ENCODE measurements at places on chromosomes 2 and 18.

GRCh38 chr2:17058772-17059402 is 393.3 kb upstream of the CYRIA start:
- no peak for DNase-seq

DNA sequence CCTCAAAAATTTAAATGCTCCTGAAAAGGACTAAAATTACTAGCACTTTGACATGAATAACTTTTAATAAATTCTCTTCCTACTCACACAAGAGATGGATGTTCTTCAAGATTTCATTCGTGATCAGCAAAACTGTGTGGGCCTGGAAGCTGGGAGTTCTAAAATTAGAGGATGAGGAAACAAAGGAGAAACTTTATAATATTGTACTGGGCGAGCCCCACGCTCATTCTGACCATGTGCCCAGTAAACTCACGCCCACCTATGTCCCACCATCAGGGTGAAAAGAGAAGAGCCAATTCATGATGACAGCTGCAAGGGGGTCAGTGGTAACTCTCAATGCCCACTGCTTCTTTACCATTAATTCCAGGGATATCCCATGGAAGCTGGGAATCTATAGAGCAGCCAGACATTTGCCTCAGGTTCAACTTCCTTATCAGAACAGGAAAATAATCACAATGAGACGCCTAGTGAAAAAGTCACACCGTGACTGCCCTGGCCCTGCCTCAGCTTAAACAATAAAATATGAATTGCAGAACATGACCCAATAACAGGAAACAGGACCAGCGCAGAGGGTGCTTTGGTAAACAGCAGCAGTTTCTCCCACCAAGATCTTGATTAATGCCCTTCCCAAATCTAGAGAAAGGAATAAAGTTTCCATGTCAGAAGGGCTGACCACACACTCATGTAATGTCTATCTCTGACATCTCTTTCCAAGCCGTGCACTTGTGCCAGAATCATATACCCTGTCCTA is 438.6 kb downstream of the TXNL1 start:
- no peak for DNase-seq

- DNase-seq, result no peak
These were observed 37.0 kb downstream of the CTIF start for GRCh38 chr18:48575658-48576456.

DNA sequence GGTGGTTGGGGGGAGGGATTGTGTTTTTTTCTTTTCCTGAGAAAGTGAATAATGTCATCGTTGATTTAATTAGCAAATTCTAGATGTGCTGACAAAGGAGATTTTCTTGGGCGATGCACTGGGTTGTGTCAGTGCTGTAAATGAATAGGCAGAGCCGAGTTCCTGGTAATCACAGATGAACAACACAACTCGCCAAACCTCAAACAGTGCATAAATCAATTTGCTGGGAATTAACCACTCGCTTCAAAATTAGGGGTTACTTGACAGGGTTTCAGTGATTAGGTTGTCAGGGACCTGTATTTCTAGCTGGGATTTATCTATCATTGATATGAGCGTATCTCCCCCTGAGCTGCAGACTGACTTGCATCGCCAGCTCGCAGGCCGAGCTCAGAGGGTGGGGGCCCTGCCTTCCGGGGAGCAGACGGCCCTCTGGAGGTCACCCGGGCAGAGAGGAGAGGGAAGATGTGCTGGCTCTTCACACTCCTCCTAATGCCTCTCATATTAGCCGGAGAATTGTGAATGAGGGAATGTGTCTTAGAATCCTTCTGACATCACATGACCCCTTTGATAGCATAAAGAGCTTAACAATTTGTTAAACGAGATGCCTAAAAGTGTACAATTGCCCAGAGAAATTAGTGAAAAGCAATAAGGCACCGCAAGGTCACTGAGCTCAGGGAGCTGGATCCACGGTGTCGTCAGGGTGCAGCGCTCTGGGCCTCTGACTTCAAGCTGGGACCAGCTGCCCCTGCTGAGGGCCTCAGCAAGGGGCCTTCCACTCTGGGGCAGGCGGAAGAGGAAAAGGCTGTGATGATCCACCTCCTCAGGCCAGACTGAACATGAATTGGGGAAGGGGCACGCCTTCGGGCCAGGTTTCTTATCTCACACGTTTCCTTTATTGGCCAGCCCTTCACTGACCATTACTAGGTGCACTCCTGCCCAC is 48.9 kb downstream of the SMIM21 start:
- no peak for DNase-seq

DNA sequence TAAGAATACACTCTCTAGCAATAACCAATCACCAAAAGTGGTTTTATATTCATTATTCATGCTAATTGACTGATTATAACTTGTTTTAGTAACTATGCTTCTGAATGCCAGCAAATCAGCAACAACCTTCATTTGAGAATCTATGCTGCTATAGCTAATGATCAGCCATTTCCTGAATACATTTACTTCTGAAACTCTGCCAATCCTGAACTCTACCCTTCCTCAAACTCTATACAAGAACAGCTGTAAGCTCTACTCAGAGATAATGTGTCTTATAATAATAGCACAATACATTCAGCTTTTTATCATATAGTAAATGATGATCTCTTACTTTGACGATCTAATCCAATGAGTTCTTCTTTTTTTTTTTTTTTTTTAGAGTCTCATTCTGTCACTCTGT is 85.7 kb upstream of the EPAS1 start:
- no peak for DNase-seq

DNA sequence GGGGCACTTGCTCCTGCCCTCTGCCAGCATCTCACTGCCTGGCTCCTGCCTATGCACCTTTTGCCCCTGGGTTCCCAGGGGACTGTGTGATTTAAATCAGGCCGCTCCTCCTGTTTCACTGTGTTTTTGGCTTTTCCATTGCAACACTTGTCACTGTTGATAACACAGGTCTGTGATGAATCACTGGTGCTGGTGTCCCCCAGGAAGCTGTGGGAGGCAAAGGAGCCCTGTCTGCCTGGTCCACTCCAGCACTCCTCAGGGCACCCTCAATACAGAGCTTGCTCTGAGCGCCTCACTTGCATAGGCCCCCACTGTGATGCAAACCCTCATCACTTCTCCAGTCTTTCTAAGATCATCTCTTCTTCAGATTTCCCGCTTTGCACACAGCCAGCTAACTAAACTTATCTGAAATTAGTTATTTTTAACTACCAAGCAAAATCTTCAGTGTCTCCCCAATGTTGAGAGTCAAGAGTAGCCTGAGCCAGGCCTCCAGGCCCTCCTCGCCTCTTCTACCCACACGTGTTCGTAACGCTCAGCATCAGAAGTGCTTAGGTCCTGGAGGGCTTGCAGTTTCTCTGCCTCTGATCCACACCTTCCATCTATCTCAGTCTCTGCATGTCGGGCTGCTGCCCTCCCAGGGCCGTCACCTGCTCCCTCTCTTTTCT is 2.8 kb downstream of the TMEM18 start:
- no peak for DNase-seq

GRCh38 chr2:204012072-204012653 is 75.6 kb downstream of the ICOS start:
- DNase-seq, result no peak

- no peak for DNase-seq
These were observed 156.4 kb upstream of the KLHL14 start for GRCh38 chr18:32929213-32929612.

- peak; percentile 37 for DNase-seq
These were observed 68.6 kb downstream of the EXOC6B start for GRCh38 chr2:72757177-72757775.

GRCh38 chr2:127535918-127536317 is 435 bp downstream of the MYO7B start:
- no peak for DNase-seq

DNA sequence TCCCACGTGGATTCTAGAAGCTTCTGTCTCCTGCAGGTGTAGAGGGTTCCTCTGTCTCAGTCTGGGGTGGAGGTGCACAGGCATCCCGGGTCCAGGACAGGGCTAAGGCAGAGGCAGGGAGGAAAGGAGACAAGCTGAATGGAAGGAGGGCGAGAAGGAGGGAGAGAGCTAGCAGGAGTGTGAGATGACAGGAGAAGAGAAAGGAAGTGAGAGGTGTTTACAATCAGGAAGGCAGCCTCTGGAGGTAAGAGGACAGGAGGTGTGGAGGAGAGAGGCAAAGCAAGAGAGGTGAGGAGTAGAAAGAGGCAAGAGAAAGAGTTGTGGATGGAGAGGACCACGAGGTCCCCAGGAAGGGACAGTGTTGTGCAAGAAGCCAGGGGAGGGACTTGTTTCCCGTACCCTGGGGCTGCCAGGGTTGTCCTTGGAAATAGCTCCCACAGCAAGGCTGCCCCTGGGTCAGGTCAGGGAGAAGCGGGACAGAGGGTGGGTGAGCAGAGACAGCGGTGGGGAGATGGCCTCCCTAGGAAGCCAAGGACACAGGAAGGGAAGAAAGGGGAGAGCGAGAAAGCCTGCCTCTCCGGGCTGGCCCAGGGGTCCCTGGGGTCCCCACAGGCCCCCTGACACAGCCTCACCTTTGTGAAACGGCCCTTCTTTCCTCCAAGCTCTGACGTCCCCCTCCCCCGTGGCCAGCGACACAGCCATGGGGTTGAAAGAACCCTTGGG is 136.9 kb downstream of the CYP26B1 start:
- no peak for DNase-seq

DNA sequence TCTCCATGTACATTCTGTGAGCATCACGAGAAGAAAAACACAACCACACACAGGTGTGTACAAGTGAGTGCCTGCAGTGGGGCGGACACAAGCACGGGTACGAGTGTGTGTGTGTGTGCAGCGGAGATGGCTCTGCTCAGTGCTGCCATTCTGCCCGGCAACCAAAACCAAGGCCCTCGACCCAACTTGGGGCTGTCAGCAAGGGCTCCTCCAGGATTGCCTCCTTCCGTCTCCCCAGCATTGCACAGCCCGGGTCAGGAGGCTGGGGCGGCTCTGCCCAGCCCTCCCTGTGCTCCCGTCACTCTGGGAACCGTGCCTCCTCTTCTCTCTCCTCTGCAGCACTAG is 66.5 kb downstream of the PXDN start:
- DNase-seq, result no peak

GRCh38 chr2:124610866-124611265 is 585.8 kb downstream of the CNTNAP5 start:
- DNase-seq, result no peak

GRCh38 chr2:6224267-6224666 is 532.1 kb downstream of the SOX11 start:
- no peak for DNase-seq

DNA sequence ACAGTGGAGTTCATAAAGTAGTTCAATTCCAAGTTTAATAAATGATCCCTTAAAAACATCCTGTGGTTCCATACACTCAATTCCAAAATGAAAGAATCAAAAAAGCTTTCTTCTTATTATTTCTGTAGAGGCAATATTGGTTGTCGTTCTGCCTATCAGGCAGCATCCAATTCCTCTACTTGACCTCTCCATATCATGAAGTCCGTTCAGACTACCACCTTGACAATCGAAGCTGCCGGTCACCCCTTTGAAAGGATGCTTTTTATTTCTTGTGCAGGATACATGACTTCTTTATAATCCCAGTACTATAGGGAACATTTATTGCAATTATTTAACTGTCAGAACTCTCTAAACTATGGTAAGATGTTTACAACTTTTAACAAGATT is 3.3 kb upstream of the KCTD1 start:
- no peak for DNase-seq

DNA sequence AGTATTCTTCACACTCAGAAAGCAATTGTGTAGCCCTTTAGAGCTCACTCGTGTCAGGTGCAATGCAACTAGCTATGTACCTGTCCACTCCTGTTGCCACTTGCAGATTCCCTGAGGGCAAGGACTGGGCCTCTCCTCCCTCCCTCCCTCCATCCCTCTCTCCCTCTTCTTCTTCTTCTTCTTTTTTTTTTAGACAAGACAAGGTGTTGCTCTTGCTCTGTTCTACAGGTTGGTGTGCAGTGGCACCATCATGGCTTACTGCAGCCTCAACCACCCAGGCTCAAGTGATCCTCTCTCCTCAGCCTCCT is 119.7 kb downstream of the ACKR3 start:
- no peak for DNase-seq

- DNase-seq, result no peak
These were observed 112.5 kb downstream of the ZNF532 start for GRCh38 chr18:58977223-58977622.

GRCh38 chr2:172279813-172280212 is 147.6 kb upstream of the ITGA6 start:
- DNase-seq, result no peak

DNA sequence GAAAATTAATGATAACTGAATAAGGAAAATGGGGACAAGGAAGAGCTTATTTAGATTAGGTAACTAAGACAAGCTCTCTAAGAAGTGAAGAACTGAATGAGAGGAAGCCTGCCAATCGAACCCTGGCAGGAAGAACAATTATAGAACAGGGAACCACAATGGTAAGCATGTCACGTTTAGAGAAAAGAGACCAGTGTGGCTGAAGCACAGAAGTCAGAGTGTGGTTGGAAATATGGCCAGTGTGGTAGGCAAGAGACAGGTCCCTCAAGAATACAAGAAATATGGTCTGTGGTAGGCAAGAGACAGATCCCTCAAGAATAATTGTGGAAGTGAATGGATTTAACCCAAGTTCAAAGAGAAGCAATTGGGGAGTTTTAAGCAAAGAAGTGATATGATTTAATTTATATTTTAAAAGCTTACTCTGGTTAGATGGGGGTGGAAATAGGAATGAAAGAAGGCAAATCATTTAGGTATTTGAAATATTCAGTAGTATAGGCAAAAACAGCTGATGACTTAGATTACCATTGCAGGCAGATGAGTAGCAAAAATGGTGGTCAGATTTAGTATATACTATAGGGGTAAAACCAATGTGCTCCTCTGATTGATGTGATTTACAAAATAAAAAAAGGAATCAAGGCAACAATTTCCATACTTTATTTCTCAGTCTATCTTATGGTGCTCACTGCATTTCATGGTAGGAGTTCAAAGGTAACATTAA is 38.8 kb upstream of the ERMN start:
- no peak for DNase-seq

DNA sequence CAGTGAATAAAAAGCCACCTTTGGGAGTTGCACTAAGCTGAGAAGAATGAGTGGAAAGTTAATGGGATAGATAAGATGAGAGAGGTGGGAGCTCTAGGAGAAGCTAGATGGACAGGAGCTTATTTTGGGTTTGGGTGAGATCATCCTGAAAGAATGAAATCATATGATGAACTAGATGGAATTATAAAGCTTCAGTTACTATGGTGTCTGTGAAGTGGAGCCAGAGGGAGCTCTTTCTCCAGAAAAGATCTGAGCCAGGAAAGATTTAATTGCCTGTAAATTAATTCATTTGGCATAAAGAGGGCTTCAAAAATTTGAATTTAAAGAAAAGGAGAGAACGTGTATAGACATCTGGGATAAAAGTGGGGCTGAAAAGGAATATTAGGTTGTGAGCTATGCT is 10.3 kb downstream of the DNAH6 start:
- DNase-seq, result no peak

- DNase-seq, result no peak
These were observed 1.5 kb upstream of the DLX1 start for GRCh38 chr2:172083628-172084394.
